ENCODE measurements at places on chromosomes 16 and 17.
A peak's percentile ranks its signal among the peaks of the same experiment; 100 is the strongest.

GRCh38 chr16:8247993-8248392 is 342.3 kb downstream of the TMEM114 start:
- no peak for DNase-seq
- no peaks in the 10 kb centered on the region for H3K36me3 ChIP-seq

GRCh38 chr17:45222014-45222288 is 266 bp downstream of the FMNL1 start:
- no peaks in the 10 kb centered on the region for H3K27me3 ChIP-seq
- no peaks in the 10 kb centered on the region for H3K4me1 ChIP-seq
- no peaks in the 10 kb centered on the region for H3K36me3 ChIP-seq
- DNase-seq: no peak
- no peak overlapping the region for H3K27ac ChIP-seq
- H3K4me3 ChIP-seq: no peak overlapping the region

GRCh38 chr17:70073799-70074198 is 1.2 kb upstream of the KCNJ16 start:
- no peaks in the 10 kb centered on the region for H3K27me3 ChIP-seq
- H3K4me1 ChIP-seq: peaks cover 7% of the 10 kb centered on the region
- H3K27ac ChIP-seq: peak overlapping the region; percentile 89
- no peak for DNase-seq
- H3K36me3 ChIP-seq: no peaks in the 10 kb centered on the region
- peak overlapping the region; percentile 74 for H3K4me3 ChIP-seq

DNA sequence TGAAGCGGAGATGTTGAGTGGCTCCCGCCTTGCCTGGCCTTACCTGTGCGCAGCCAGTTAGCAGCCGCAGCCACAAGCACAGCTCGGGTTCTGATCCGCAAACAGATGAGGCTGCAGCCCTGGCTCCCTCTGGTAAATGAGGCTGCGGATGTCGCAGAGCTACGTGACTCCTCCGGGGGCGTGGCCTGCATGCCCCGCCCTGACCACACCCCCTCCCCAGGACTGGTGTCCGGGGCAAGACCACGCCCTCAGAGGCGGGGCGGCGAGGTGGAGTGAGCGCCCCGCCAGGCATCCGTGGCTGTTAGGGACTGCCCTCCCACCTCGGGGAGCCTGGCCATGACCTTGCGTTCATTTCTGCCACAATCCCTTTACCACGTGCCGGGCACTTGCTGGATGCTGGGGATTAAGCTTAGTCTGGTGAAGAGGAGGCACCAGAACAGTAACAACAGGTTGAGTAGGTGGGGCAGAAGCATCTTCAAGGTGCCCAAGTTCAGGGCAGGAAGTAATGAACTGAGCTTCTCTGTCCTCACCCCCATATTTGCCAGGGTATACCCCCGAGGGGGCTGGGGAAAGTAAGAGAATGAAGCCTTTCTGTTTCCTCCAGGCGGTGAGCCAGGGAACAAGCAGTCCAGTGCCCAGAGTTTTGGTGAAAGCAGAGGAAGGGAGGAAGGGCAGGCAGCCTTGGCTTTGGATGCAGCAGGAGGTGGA is at the start of gene ALDOC:
TSS of gene ALDOC (minus strand) at position 138 of the 708 bp plus-strand sequence. CDS start 1,363 bp downstream, outside the sequence.
- peaks cover 12% of the 10 kb centered on the region for H3K36me3 ChIP-seq
- no peaks in the 10 kb centered on the region for H3K27me3 ChIP-seq
- H3K4me1 ChIP-seq: no peaks in the 10 kb centered on the region
- no peak within 1 kb of the TSS for H3K4me3 ChIP-seq

DNA sequence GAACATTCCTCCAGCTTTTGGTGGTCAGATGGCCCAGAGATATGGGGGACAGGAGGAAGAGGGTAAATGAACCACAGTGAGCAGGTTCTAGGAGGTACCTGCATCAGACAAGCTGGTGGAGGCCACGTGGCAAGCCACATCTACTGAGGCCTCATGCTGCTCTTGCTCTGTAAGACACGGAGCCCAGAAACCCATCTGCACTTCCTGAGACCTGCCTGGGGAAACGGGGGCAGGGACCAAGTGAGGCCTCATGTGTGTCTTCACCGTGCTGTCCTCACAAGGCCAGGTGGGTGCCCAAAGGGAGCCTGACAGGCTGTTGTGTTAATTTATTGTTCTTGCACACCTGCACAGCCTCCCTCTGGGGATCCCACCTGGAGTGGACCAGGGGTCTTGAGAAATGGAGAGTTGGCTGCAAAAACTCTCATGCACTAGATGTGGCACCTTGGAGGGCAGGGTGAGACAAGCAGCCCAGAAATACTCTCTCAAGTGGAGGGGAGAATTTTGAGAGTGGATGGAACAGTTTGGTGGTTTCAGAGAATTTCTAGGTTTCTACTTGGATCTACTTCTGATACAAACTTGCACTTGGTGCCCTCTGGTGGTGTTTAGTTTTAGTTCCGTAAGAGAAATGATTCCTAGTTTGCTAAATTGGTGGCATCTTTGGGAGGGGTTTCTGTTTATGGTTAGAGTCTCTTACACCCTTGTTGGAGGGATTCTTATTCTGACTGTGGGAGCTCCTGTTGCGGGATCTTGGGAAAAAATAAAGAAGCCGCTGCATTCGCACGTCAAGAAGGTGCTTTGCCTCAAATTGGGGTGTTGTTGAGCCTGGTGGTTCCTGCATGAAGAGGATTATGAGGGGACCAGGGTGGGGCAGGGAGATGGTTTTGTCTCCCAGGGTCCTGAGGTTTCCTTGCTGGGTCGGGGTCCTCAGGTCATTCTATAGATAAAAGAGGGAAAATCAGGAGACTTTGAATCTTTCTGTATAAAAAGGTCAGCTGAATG is 47.5 kb downstream of the SLC6A2 start:
- no peaks in the 10 kb centered on the region for H3K4me1 ChIP-seq
- no peaks in the 10 kb centered on the region for H3K27me3 ChIP-seq
- H3K36me3 ChIP-seq: no peaks in the 10 kb centered on the region
- no peak overlapping the region for H3K4me3 ChIP-seq
- no peak for DNase-seq

DNA sequence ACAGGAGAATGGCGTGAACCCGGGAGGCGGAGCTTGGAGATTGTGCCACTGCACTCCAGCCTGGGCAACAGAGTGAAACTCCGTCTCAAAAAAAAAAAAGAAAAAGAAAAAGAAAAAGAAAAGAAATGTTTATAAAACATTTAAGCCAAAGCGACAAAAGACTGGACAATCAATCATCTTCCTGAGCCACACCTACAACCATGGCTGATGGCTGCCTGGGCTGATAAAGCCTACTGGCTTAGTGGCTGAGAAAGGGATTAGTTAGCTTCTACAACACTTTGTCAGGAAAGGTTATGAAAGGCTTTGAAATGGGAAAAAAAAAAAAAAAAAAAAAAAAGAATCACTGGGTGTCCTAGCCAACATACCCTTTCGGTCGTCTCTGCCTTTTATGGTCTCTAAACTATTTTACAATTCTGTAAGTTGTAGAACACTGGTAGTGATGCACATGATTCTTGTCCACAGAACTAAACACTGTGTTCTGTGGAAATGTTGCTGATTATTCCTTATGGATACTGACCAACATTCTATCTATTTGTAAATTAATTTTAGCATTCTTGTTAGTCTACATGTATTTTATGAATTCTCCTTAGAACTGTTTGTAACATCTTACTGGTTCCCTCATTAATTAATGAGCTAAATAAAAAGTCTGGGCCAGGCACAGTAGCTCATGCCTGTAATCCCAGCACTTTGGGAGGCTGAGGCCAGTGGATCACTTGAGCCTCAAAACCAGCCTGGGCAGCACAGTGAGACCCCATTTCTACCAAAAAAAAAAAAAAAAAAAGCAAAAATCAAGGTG is 45.5 kb downstream of the ZZEF1 start:
- no peak overlapping the region for H3K27ac ChIP-seq
- H3K36me3 ChIP-seq: peaks cover 8% of the 10 kb centered on the region
- no peak overlapping the region for H3K4me3 ChIP-seq

DNA sequence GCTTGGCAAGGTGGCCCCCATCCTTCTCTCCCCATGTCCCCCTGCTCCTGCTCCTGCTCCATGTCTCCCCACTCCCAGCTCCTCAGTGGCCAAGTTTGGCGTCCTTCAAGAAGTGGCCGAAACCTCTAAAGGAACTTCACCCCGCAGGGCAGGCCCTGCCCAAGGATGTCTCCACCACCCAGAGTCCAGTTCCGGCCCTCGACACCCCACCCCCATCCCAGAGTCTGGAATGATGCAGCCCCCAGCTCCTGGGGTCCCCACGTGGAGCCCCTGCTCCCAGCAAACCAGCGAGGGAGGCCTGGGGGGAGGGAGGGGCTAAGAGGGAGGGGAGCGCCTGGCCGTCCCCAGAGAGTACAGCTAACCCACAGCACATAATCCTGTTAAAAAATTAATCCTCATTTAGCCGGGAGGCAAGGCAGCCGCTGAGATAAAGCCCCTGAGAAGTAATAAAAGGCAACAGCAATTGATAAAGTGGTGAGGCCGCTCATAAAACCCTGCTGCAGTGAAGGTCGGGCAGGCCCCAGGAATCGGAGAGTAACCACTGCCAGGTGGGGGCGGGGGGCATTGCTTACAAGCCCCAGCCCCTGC is 9.9 kb upstream of the ENPP7 start:
- H3K27ac ChIP-seq: no peak overlapping the region
- H3K27me3 ChIP-seq: no peaks in the 10 kb centered on the region
- no peaks in the 10 kb centered on the region for H3K36me3 ChIP-seq
- H3K4me1 ChIP-seq: no peaks in the 10 kb centered on the region
- DNase-seq: no peak

DNA sequence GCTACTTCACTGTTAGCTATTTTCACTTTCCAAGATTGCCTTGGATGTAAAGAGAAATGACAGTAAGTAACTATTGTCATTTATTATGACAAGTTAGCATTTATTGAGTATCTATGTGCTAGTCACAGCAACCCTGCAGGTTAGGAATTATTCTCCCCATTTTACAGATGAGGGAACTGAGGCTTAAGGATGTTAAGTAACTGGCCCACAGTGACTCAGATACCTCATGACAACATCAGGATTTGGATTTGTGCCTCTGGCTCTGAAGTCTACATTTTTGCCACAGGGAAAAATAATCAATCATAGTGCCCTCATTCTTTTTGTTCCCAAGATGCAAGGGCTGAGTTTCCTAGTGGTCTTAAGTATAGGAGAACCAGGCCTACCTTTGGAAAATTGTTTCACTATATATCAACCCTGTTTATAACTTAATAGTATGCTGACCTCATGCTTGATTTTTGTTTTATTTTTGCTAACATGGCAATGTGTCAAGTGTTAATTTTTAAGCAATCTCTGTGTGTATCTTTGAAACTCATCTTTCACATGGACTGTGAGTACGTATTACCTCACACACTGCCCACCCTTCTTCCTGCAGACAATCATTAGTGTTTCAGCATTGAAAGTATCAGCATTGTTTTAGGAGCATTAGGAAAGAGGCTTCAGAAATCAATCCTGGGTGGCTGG is 105.0 kb downstream of the TANGO6 start:
- no peak overlapping the region for H3K4me3 ChIP-seq
- DNase-seq: no peak
- no peaks in the 10 kb centered on the region for H3K4me1 ChIP-seq

DNA sequence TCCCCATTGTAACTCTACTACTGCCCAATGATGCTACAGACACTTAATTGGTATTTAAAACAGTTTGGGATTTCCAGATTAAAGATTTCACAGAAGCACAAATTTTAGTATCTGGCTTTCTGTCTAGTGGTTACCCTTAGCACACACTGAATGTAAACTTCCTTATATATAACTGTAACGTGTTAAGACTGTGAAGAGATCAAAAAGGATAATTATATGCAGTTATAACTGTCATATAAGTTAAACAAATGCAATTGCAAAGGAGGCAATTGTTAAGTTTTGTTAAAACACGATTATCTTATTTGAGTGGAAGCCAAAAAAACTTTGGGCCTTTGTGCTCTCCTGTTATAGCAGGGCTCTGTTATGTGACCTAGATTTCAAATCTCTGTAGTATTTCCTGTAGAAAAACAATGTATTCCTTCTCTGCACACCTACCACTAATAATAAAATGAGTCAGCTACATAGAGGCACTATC is 147.9 kb downstream of the STXBP4 start:
- no peak for DNase-seq
- no peaks in the 10 kb centered on the region for H3K4me1 ChIP-seq
- H3K27me3 ChIP-seq: no peaks in the 10 kb centered on the region
- no peaks in the 10 kb centered on the region for H3K36me3 ChIP-seq
- no peak overlapping the region for H3K27ac ChIP-seq

GRCh38 chr17:47220531-47220999 is 11.4 kb downstream of the MYL4 start:
- no peaks in the 10 kb centered on the region for H3K36me3 ChIP-seq
- peaks cover 14% of the 10 kb centered on the region for H3K4me1 ChIP-seq
- H3K27me3 ChIP-seq: no peaks in the 10 kb centered on the region
- no peak for DNase-seq
- no peak overlapping the region for H3K4me3 ChIP-seq
- no peak overlapping the region for H3K27ac ChIP-seq

DNA sequence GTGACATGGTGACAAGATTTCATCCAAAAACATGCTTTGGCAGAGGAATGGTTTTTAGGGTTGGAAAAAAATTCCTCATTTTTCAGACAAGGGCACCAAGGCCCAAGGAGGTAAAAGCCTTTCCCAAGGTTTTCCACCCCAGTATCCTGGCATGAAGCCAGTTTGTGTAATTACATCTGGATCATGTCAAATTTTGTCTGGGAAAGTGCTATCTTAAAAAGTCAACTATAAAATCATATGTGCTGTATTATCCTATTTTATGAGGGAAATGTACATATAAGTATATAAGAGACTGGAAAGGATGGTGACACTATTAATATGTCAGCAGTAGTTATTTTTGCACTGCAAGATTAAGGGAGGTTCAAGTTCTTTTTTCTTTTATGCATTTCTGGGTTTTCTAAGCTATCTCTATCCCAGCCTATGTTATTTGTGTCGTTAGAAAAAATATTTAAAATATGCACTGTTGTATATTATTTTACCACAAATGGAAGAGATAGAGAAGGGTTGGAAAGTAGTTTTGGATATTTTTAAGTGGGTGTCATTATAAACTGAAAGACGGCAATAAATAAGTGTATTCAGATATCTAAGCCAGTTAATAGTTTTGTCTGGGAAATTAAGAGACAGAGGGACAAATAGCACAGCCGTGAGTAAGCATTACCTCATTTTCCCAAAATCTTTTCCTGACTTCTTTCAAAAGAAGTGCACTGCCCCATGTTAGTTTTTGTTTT is 13.5 kb upstream of the FBXO47 start:
- no peak overlapping the region for H3K4me3 ChIP-seq
- H3K27me3 ChIP-seq: no peaks in the 10 kb centered on the region
- DNase-seq: peak; percentile 68
- H3K4me1 ChIP-seq: no peaks in the 10 kb centered on the region
- H3K27ac ChIP-seq: no peak overlapping the region

- H3K27me3 ChIP-seq: no peaks in the 10 kb centered on the region
- DNase-seq: peak; percentile 64
- H3K4me3 ChIP-seq: no peak overlapping the region
- peaks cover 3% of the 10 kb centered on the region for H3K4me1 ChIP-seq
- H3K27ac ChIP-seq: peak overlapping the region; percentile 4
Observed at GRCh38 chr16:86833136-86833535, 254.8 kb downstream of the FOXL1 start.

DNA sequence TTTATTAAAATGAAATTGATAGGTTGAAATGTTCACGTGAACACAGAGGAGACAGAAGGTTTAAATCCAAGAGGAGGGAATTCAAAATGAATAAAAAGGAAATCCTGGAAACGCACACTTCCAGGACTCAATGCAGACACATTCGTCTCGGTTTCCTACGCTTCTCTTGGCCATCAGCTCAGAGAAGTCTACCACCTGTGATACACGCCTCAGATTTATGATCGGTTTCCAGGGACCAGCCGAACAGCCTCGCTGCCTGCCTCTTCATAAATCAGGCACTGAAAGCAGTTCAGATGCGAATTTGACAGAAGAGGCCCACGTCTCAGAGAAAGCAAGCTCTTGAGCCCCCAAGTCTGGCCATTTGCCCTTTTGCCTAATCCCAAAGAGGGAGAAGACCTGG is 125.5 kb upstream of the IRX3 start:
- H3K27me3 ChIP-seq: no peaks in the 10 kb centered on the region
- no peak overlapping the region for H3K27ac ChIP-seq
- no peaks in the 10 kb centered on the region for H3K4me1 ChIP-seq
- no peak overlapping the region for H3K4me3 ChIP-seq
- peak; percentile 40 for DNase-seq
